Fibroblast of mammary gland (primary cell): ENCODE measurements at places on chromosomes 4 and X.

DNA sequence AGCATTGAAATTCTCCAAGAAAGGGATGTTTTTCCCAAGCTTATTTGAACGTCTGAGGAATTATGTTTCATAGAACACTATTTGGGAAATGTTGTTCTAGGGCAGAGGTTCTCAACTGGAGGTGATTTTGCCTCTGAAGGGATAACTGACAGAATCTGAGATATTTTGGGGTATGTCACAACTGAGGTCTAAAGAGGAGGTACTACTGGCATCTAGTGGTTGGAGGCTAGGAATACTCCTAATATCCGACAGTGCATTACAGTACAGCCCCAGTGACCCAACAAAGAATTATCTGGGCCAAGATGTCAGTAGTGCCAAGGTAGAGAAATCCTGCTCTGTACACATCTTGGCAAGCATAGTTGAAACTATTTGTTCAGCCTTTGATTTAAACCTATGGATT, 6.4 kb downstream of the HSPA4L start:
- peak; percentile 12 for DNase-seq

GRCh38 chrX:31228909-31229308, 157.1 kb upstream of the FTHL17 start:
- no peak for DNase-seq

DNA sequence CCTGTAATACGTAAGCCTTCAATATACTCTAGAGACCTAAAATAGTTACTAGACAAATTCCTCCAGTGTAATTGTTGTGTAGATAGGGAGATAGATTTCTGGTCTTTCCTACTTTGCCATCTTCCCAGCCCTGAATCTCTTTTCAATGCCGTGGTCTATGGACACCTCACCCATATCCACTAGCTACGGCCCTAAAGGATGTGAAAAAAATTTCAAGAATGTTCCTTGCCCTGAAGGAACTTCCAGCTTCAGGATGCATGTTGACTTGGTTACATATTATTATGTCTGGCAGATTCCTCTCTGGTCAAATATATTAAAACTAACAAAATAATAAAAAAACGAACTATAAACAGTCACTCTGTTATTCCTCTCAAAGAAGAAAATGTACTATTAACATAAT, 52.4 kb upstream of the TSPAN5 start:
- no peak for DNase-seq

DNA sequence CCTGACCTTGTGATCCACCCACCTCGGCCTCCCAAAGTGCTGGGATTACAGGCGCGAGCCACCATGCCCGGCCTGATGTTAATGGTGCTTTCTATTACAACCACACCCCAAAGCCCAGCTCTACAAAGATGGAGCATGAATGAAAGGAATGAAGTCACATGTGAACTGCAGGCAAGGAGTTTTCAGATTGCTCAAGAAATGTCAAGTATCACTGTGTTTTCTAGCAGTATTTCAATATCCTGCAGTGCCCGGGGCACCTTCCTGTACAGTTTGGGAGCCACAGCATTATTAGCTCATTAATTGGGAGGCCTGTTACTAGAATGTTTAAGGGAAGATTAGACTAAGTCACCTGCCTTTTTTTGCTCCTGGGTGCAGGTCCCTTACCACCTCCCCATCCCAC, 40.1 kb downstream of the PRIMPOL start:
- no peak for DNase-seq

GRCh38 chr4:2085496-2085901, 26.4 kb downstream of the NAT8L start:
- DNase-seq: no peak

GRCh38 chr4:101418055-101418454, 70.7 kb upstream of the PPP3CA start:
- DNase-seq: peak; percentile 1

DNA sequence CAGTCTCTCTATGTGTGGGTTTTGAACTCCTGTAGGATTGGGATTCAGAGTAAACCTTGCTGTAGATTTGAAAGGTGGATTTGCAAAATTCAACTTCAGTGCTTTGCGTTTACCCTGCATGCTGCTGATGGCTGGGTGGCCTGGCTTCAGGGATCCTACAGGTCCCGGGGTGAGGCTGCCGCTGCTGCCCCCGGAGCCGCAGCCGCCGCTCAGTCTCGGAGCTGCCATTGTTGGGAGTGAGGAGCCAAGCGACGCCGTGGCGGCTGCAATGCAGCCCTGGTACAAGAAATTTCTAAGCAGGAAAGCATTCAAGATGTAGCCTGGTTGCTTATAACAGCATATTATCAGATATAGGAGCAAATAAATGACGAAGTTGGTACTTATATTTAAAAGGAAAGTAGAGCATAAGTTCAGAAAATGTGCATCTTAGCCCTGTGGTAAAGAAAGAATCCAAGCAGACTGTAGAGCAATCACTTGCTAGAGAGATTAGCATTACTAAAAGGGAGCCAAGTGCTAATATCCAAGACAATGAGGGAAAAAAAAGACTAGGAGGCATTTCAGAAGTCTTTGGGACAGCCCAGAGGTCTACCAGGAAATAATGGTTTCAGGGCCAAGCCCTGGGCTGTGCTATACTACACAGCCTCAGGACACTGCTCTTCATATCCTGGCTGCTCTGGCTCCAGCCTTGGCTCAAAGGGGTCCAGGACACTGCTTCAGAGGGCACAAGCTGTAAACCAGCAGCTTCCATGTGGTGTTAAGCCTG, 36.9 kb upstream of the CHIC1 start:
- DNase-seq: no peak
